Muscle of back (tissue), 13 donors: ENCODE measurements at places on chromosomes 7 and 10.

- no peak for DNase-seq
Observed at GRCh38 chr10:48257407-48257961, 17.0 kb downstream of the FRMPD2 start.

GRCh38 chr7:39721345-39721744 is 98.0 kb downstream of the RALA start:
- DNase-seq = no peak

- DNase-seq = peak; percentile 7
Observed at GRCh38 chr7:134368851-134369544, 52.3 kb upstream of the SLC35B4 start.

DNA sequence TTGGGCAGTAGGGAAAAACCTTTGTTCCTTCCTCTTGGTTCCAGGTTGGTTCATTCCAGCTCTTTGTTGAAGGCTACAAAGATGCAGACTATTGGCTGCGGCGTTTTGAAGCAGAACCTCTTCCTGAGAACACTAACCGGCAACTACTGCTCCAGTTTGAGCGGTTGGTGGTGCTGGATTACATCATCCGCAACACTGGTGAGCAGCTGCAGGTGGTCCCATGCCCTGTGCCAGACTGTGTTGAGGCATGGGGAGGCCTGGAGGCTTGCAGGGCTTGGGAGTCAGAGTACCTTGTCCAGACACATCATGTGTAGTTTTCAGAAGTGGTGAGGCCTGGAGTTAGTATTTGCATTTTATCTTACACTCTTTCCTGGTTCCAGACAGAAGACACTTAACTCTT is 16.3 kb downstream of the PI4K2A start:
- no peak for DNase-seq

DNA sequence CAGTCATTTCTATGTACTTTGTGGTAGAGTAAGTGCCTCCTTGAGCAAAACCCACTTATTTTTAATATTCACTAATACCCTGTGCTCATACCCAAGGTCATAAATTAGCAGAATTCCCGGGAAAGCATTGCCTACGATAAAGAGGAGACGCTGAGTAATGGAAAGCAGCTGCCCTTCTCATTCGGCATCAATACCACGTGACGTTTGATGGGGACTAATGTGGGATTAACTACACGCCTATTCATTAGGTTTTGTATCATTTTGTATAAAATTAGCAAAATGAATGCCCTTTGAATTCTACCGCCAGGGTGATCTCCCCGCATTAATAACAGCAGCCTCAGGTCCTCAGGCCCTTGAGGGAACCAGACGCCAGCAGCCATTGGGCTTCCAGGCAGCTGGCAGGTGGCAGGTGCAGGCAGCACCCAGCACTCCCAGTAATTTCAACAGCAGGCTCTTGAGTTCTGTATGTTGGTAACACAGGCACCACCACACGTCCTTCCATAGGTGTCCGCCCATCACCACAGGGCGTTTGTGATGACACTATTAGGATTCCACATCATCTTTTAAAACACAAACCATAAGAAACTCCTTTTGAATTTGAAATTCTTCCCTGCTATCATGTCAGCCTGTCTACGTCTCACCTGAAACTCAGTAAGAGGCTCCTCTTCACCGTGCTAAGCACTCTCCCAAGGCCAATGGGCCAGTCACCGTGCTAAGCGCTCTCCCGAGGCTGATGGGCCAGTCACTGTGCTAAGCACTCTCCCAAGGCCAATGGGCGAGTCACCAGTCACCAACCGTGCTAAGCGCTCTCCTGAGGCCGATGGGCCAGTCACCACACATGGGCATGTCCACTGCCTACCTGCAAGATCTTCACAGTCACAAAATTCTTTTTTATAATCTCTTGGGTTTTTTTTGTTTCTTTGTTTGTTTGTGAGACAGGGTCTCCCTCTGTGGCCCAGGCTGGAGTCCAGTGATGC is 509.4 kb downstream of the PTPRN2 start:
- no peak for DNase-seq

DNA sequence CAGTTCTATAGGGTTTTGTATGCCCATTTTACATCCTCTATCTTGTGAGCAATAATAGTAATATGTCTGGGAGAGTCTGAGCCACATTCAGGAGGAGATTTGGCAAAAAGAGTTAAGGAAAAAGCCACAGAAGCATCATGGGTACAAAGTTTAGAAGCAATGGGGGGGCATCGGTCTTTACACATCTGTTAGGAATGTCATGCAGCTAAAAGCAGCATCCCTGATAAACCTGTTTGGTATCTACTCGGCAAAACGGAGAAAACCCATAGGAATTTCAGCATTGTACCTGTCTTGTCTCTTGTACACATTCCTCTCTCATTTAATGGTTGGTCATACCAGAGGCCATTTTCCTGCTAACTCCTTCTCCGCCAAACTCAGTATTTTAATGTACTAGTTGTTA is 12.5 kb upstream of the HERPUD2 start:
- DNase-seq = no peak

GRCh38 chr10:4301291-4302045 is 516.5 kb upstream of the KLF6 start:
- DNase-seq = peak; percentile 49

DNA sequence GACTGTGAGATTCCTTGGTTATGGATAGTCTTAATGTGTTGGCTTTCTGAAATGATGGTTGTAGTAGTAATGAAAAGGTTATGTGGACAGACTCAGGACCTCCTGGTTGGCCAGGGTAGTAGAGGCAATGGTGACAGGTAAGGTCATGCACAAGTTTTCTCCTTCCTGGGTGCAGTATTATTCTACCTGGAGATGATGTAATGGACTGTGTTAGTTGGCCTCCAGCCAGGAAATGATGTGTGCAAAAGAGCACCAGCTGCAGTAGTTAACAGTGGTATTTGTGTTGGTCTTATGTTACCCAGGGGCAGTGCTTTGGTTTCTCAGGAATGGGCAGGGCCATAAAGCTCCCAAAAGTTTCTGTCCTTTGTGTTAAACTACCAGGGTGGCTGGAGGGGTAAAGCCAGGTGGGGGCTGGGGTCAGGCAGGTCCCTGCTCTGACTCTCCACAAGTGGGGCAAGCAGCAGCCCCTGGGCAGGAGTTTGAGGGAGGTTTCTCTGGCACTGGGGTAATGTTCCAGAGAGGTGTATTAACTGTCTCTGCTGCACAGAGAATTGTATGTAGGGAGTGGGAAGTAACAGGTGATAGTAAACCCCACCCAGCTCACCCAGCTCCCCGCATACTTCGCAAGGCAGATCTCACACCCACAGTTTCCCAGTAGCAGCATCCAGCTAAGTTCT is 36.3 kb downstream of the GPR22 start:
- DNase-seq = no peak

GRCh38 chr7:140229101-140229525 is 52.3 kb upstream of the KDM7A start:
- DNase-seq = no peak

DNA sequence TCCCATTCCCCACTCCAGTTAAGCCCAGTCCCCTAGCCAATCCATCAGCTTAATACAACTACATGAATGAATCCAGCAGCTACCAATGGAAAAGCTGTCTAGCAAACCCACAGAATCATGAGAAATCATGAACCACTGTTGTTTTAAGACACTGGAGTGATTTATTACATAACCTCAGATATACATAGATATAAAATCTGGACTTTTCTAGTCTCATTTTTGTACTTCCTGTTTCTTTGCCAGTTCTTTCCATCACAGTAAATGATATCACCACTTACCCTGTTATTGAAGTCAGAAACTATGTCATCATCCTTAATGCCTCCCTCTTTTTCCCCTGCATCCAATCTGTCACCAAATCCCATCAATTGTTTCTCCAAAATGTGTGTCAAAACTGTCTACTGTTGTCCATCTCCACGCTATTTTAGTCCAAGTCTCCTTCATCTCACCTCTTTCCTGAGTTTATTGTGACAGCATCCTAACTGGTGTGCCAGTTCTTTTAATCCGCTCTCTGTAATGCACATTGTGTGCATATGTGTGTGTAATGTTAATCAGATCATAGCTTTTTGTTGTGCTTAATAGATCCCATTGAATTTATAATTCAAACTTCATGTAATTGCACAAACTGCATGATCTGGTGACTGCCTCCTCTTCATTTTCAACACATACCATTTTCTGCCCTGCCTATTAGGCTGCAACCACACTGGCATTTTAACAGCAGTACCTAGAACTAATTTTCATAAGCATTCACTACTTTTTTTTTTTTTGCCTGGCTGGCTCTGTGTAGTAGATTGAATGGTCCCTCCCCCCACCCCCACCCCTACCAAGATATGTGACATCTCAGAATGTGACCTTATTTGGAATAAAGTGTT is 56.0 kb downstream of the MKLN1 start:
- DNase-seq = no peak

DNA sequence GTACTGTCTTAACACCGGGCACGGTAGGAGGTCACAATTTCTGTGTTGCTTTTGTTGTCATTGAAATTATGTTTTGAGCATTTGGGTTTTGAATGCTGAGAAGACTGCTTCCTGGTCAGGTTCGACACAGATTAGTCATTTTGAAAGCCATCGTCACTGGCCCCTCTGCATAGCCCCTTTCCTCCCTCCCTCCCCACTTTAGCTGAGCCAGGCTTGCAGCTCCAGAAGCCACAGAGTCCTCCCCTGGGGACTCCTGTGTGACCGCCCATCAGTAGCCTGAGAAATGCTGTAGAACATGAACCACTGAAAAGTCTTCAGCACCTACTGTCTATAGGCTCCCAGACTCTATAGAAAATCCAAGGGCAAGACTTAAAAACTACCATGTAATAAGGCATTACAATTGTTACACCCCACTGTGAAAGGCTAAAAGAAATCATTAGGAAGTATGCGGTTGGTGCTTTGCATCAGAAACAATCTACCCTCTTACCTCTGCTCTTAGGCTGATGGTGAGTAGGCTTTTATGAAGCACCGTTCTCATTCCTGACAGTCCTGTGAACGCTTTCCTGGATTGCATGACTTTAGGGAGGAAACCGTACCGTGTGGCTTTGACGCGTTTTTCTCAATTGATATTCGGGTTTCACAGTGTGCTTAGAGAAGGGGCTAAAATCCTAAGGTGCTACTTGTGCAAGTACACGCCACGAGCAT is 24.8 kb downstream of the JCAD start:
- DNase-seq = no peak

DNA sequence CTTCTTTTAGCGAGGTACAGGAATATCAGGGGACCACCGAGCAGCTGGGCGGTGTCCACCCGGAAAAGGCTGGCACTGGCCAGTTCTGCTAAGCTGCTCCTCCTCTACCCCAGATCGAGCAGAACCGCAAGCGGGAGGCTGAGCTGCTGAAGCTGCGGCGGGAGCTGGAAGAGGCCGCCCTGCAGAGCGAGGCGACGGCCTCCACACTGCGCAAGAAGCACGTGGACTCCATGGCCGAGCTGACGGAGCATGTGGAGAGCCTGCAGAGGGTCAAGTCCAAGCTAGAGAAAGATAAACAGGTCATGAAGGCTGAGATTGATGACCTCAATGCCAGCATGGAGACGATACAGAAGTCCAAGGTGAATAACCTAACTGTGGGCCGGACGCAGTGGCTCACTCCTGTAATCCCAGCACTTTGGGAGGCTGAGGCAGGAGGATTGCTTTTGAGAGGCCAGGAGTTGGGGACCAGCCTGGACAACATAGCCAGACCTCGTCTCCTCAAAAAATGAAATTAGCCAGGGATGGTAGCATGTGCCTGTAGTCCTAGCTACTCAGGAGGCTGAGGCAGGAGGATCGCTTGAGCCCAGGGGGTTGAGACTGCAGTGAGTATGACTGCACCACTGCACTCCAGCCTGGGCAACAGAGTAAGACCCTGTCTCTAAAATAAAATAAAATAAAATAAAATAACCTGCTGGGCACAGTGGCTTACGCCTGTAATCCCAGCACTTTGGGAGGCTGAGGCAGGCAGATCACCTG is 15.3 kb downstream of the MYH16 start:
- DNase-seq = no peak

DNA sequence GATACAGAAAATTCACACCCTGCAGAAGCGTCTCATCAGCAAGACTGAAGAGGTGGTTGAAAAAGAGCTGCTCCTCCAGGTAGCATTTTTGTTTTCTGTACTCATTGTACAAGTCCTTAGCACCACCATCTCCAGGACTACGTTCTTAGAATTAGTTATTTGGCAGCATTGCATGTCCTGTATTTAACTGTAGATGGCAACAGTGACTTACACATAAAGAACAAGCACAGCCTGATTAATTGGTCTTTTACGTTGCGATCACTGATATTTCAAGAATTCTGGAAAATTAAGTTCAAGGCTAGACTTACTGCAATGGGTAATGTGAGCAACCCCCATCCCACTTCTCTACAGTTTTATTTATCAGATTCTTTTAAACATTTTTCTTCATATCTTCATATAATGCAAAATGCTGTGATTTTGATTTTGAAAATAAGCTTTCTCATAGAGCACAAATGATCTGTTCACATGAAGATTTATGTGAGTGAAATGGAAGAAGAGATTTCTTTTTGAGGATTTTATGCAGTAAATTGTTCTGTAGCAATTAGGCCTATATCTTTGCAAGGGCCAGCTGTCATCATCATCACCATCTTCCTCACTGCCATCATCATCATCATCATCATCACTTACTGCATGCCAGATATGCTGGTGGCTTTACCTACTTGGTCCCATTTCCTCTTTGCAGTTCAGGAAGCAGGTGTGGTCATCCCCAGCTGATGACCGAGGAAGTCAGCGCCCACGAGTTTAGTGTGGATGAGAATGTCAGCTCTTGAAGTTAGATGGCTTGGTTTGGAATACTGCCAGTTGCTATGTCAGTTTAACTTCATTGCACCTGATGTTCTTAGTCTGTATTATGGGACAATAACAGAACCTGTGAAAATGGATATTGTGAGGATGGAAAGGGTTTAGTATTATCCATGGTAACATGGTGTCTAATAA is 53.4 kb downstream of the CFAP58 start:
- DNase-seq = peak; percentile 45

DNA sequence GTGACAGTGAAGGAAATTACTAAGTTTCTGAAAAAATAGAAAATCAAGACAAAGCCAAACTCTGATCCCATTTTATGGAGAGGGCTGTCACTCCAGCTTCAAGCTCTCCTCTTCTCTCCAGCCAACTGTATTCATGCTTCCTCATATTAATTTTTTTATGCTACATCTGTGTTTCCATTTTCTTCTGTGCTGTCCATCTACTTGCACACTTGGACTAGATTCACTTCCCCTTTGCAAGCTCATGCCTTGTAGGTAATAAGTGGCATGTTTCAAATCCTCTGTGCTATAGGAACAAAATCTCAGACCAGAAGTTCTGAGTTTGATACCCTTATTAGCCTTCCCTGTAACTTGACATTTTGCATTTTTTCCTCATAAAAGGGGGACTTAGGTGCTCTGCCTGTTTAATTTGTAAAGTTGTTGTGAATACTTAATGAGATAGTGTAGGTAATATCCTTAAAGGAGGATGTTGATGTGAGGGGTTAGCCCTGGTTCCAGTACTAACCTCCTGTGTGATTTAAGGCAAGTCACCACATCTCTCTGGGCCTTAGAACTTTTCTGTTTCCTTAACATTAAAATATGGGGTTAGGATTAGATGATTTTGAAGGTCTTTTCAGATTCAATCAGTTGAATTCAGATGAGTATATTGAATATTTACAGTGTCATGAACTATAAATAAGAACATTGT is 358.8 kb downstream of the BBS9 start:
- no peak for DNase-seq

- no peak for DNase-seq
Observed at GRCh38 chr10:70943841-70944466, 55.6 kb upstream of the PCBD1 start.
